ENCODE measurements at places on chromosomes 1 and 21. TPM values are rescaled to one million over a fixed set of nuclear protein-coding genes. Genes with fewer than 3 reads are reported as not detected.

YTHDF2 gene
- 44.1 TPM for total RNA-seq

ABCA4 gene
- total RNA-seq, result 0.59 TPM

APCS gene
- not detected for total RNA-seq

FOXO6 gene
- not detected for total RNA-seq

CFHR5 gene
- total RNA-seq, result not detected

LCE2C gene
- not detected for total RNA-seq

Measured in cardiac ventricle fibroblast (primary cell).